ENCODE measurements at places on chromosomes 2 and 18. TPM values are rescaled to one million over a fixed set of nuclear protein-coding genes. Genes with fewer than 3 reads are reported as not detected.

- DNase-seq, result no peak
These were observed 187.4 kb downstream of the BCL2 start for GRCh38 chr18:63131959-63132818.

DNA sequence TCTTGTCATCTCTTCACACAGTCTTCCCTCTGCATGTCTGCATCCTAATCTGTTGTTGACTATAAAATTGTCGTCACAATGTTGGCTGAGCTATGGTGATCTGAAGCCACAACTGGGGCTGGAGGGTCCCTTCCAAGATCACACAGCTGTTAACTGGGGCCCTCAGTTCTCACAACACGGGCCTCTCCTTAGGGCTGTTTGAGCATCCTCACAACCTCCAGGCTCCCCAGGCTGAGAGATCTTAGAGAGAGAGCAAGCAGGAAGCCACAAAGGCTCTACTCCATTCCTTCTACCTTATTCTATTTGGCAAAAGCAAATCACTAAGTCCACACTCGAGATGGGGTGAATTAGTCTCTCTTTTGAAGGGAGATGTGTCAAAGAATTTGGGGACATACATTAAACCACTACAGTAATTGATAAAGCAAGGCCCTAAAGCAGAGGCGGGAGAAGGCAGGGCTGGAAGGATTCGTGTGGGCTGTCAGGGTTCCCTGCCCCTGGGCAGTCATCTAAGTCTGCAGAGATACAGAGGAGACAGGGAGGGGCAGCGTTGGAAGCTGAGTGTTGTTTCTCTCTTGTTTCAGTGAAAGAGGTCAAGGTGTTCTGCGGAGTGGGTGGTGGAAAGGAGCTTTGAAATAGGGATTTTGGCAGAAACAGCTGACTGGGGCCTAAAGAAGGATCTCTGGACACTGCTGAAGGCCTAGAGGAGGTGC is 15.9 kb downstream of the MYO7B start:
- DNase-seq, result no peak

- DNase-seq, result no peak
These were observed 521.2 kb downstream of the SLC4A3 start for GRCh38 chr2:220148471-220149248.

- no peak for DNase-seq
These were observed 22.0 kb downstream of the RHOB start for GRCh38 chr2:20468549-20469500.

- no peak for DNase-seq
These were observed 207.9 kb upstream of the CXCR4 start for GRCh38 chr2:136325844-136326331.

DNA sequence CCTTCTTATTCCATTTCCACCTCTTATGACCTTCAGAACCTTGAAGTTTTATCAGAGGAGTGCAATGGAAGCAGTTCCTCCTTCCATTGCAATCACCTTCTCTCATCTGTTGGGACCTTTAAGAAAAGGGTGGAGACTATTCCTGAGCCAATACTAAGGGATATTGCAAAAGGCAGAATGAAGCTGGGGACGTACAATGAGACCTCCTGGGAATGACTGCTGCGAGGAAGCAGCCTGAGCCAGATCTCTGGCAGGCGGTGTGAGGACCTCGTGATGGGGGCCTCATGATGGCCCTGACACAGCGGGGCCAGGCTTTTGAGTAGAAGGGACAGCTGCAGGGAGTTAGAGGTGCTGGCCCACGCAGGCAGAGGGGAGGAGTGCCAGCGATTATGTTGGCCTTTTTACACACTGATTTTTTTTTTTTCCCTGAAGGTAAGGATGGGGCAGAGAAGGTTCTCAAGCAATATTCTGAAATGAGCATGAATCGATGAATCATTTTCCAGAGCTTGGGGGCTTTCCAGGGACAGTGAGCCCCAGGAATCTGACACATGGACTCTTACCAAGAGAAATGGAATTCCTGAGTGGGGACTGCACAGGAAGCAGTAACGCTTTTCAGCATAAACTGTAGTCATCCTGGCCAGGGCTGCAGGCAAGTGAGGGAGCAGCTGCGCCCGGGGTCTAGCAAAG is 40.0 kb upstream of the LAPTM4A start:
- DNase-seq, result no peak

- DNase-seq, result no peak
These were observed 81.7 kb downstream of the MGAT5 start for GRCh38 chr2:134335601-134336000.

DNA sequence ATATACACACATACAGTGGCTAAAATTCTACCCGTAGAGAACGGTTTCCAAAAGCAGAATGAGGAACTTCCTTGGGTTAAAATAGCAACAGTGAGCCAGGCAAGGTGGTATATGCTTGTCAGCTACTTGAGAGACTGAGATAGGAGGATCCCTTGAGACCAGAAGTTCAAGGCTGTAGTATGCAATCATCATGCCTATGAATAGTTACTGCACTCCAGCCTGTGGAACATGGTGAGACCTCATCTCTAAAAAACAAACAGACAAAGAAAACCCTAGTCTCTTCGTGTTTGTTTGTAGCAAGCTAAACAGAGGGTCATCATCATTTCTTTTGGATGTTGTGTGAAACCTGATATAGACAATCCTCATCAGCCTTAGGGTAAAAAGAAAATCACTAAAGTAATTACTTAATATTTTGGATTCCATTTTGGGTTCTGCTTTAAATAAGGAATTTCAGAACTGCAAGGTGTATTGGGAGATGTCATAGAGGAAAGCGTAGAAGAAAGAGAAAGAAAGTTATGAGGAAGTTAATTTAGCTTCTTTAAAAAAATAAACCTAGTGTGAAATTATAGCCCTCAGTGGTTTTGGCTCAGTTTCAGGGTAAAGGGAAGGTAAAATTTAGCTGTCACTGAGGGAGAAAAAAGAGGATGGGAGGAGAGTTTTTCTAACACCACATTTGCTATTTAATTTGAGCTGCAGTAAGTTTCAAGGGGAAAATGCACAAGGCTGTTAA is 46.5 kb downstream of the PLEK start:
- peak; percentile 79 for DNase-seq

DNA sequence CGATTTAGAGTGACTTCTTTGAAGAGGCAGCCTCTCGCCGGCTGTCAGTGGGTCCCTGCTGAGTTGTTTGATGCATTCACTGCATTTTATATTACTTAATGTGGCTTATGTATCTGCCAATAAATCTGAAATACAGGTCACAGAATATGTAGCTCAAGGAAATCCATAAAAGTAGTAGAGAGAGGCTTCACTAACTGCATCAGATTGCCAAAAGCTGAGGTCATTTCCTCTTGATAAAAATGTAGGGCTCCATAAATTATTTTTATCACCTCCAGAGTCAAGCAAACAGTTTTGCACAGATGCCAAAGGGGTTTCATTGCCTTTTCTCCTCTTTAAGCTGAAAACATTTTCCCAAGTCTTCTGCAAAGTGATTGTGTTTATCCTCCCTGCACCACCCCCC is 36.5 kb upstream of the CCDC93 start:
- DNase-seq, result no peak

GRCh38 chr18:41391616-41392595 is 563.1 kb upstream of the PIK3C3 start:
- DNase-seq, result no peak

DNA sequence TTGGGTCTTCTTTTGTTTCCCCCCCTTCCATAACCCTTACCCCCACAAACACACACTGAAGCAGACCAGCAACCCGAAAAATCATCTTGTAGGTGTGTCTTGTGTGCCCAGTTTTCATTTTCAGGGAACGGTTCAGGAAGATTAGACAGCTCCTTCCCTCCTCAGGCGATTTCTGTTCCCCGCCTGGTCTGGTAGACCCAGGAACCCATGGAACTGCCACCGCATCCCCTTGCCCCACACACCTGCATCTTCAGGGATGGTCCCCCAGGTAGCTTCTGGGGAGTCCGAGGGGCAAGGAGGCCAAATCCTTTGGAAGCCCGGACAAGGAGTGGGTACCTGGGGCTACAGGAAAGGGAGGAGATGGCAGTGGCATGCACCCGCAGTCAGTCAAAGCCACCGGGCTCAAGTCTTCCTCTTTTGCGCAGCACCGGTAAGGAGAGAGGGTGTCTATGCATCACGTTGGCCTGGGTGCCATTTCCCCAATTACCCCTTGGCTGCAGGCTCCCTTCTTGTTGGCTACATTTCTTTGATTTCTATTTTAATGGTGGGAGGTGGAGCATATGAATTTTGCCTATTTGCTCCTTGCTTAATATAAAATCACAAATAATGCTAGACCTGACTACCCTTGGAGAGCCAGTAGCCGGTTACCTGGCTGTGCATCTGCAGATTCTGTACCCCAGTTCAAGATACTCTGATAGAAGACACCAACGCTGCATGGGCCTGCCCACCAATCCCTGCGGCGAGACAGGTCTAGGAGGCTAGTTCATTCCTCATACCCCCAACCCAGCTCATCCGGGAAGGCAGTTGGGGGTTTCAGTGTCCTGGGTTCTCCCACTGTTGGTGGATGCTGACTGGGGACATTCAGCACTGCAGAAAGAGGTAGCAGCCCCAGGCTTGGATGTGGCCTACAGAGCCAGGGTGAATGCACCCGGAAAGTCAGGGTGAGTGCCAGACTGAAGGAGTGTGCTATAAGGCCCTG is 30.0 kb upstream of the ATP6V1B1 start:
- peak; percentile 24 for DNase-seq

GRCh38 chr2:217975626-217976025 is 27.2 kb downstream of the TNS1 start:
- DNase-seq, result no peak

DNA sequence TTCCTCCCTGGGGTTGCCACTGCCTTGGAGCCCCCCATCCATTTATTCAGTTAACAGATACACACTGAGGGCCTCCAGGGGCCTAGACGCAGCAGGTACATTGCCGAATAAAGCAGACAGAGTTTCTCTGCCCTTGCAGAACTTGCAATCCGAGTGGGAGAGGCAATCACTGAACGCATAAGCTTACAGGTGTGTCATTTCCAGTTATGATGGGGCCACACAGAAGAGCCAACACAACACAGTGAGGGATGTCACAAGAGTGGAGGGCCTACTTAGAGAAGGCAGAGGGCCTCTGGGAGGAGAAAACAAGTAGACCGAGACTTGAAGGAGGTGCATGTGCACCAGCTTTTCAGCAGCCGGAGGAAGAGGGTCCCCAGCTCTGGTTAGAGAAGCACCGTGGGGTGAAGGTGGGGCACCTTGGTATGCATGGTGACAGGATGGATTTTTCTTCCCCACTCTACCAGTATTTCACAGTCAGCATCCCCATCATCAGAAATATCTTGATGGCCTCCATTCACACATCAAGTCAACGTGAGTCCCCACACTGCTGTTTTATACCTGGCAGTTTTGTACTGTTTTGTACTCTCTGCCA is 150.9 kb downstream of the SMAD7 start:
- no peak for DNase-seq

DNA sequence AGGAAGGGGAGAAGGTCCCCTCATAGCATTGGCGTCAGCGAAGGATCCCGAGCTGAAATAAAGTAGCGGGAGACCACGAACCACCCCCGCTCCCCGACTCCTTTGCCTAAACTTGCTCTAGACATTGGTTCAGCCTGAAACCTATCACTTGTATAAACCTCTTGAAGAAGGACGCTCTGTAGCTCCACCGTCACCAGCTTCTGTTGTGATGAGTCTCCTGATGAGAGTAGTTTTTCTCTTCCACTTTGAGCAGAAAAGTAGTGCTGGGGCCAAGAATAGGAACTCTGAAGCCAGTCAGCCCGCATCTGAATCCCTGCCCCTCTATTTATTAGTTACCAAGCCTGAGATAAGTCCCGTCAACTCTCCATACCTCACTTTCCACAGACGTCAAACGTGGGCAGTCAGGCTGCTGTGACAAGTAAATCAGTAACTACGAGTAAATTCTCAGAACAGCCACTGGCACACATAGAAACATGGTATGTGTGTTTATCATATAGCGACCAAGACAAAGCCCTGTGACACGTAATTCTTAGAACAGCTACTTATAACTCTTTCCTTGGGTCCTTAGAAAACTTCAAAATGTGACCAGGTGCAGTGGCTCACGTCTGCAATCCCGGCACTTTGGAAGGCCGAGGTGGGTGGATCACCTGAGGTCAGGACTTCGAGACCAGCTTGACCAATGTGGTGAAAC is 61.7 kb downstream of the CD226 start:
- DNase-seq, result no peak

DNA sequence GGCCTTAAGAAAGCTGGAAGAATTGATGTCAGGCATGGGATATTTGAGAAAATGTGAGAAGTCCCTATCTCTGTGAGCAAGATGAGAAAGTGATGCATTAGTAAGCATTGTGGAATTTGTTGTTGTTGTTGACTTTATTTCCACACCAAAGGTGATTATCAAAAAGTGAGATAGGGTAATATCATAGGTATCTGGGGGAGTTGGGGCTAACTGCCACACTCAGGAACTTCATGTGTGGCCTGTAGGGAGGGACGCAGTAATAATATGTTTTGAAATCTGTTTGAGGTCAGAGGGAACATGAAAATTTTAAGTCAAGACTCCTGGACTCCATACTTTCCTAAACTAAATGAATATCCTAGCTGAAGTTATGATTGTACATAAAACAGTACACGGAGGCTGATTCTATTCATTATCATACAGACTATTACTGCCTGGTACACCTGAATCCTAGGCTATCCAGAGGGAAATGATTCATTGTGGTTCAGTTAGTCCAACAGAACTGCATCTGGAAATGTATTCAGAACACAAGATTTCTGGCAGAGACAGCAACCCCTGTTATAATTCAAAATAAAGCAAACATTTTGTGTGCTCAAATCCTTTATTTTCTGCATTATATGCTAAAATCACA is 304.8 kb downstream of the CPS1 start:
- no peak for DNase-seq

- no peak for DNase-seq
These were observed 35.4 kb downstream of the CAB39 start for GRCh38 chr2:230748087-230748486.

The RTKN gene
- 10.5 TPM for total RNA-seq

The UGT1A6 gene
- total RNA-seq, result not detected

The ABCB11 gene
- not detected for total RNA-seq

The IL36B gene
- not detected for total RNA-seq

The VPS4B gene
- total RNA-seq, result 91.5 TPM

The CNTNAP5 gene
- not detected for total RNA-seq

The SERPINB12 gene
- not detected for total RNA-seq

The GKN2 gene
- not detected for total RNA-seq

The RAPGEF4 gene
- not detected for total RNA-seq
